ENCODE measurements at places on chromosomes 7 and 10.

DNA sequence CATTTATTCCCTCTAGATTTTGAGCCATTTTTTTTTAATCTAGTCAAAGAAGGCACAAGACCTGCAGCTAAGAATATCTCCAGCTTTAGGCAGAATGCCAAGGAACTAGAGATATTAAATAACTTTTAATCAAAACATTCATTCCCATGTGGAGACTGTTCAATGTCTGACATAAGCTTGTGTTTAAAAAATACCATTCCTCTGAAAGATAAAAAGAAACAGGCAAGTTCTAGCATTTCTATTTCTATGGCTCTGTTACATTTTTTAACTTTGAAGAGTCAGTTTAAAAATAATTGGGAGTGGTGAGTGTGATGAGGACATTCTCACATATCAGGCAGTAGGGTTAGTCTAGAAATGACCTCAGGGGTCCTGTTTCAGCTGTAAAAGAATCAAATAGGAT is 48.0 kb downstream of the RHOBTB1 start:
- DNase-seq = peak; percentile 64

GRCh38 chr10:49653273-49653929 is 26.1 kb upstream of the C10orf53 start:
- DNase-seq = no peak

DNA sequence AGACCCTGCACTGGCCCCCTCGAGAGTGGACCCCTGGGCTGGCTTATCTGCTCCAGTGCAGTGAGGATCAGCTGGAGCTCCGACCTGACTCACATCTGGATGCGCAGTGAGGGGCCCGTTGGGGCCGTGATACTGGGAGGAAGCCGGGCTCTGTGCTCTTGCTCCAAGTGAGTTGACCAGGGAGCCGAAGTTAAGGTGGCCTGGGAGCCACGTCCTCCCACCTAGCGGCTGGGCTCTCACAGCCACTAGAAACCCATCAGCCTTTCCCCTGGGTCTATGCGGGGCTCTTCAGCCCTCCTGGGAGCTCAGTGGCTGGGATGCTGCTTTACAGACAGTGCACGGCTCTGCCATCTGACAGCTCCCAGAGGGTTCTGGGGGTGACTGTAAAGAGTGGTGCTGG is 9.1 kb downstream of the ALKBH4 start:
- DNase-seq = no peak

DNA sequence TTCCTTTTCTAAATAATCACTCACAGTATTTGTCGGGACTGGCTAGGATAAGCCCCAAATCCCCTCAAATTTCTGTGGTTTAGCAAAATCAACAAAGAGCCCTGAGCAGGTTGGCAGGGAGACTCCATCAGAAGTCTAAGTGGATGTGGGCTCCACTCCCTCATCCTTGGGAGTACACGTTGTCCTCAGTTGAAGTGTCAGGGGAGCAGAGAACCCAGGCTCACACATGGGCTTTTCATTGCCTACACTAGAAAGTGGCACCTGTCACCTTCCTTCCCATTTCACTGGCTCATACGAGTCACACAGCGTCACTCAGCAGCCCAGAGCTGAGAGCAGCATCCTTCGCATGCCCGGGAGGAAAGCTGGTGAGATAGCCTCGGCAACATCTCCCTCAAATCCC is 421.3 kb upstream of the FZD8 start:
- DNase-seq = no peak

- DNase-seq = no peak
Observed at GRCh38 chr10:131815266-131816156, 85.3 kb upstream of the PPP2R2D start.

Measured in fibroblast of gingiva (primary cell).